NCI-H69 (cell line): ENCODE measurements at places on chromosomes 13 and 19.

GRCh38 chr19:35223862-35224505 is 4.6 kb downstream of the FAM187B start:
- DNase-seq: peak; percentile 13

GRCh38 chr13:28497143-28497876 is 2.4 kb upstream of the FLT1 start:
- DNase-seq: no peak

DNA sequence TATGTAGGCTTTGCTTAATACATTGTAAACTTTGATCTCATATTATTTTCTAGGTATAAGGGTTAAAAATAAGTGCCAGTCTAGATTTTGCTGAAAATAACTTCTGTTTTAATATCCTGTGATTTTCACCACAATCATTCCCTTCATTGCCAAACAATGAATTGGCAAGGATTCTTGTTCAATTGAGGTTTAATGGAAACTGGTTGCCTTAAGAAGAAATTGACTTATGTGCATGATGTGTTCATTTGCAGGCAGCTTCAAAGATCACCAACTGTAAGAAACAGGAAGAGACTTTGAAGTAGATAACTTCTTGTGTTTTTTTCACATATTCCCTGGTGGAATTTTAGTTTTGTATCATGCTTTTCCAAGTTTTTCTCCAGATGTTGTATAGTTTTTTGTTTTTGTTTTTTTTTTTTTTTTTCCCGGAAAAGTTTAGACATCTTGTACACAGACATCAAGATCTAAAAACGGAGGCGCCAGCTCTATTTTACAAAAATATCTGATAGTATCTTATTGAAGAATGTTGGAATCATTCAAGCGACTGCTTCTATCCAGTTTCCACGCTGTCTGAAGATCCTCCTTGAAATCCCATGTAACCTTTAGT is 108.3 kb downstream of the POSTN start:
- DNase-seq: no peak

DNA sequence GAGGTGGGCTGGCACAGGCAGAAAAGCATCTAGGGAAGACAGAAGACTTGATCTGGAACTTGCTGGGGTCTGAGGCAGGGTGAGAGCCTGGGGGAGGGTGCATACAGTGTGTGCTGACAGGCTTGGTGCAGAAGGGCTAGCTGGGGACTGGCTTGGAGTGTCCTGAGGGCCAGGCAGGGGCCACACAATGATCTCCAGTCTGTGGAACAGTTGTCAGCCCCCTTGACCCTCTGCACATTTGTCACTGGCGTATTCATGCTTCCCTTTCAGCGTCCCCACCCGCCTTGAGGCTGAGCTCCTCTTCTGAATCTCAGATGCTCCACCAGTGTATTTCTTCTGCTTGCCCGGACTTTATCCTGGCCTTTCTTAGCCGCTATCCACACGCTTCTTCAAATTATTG is 2.8 kb upstream of the MICU2 start:
- DNase-seq: no peak

DNA sequence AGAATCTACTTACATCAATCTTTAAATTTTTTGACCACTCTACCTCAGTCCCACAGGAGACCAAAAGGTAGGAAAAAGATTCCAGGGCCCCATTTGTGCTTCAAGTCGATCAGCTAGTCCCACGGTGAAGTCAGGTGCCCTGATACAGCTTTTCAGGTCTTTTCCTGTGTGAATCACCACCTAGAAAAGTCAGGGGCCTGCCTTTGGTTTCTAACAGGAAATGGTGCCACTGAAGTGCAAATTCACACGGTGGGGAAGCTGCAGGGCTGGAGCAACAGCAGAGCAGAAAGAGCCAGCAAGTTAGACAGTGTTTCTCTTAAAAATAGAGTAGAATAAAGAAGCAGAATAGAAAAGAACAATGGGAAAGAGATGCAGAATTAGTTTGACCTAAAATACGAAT is 107.5 kb downstream of the KLF12 start:
- peak; percentile 61 for DNase-seq

GRCh38 chr19:30078381-30078910 is 136.4 kb downstream of the URI1 start:
- DNase-seq: no peak

- no peak for DNase-seq
Observed at GRCh38 chr19:36819130-36819630, 19.0 kb downstream of the ZNF790 start.

- no peak for DNase-seq
Observed at GRCh38 chr13:27172495-27172842, 858 bp upstream of the USP12 start.

DNA sequence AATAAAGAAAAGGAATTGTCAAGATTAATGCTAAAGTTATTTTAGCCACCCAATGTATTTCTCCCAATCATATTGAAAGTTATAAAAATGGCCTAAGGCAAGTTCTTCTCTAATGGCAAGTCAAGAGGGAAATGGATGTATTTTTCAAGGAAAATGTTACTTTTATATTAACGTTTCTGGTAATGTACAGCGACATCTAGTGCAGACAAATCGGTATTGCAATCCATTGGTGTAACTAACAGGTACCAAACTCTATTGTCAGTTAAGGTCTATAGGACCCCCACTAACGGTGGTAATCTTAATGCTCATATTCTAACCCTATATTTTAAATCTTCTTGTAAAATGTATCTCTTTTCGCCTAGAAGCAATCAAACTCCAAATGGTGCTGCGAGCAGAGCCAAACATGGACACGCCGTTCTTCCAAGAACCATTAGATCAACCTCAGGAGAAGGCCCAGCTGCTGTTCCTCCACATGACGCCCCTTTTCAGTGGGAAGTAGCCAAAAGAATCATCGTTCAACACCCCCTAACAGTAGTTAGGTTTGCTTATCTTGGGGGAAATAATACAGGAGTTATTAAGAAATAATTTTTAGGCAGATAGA is 98.5 kb upstream of the PABPC3 start:
- DNase-seq: peak; percentile 14

DNA sequence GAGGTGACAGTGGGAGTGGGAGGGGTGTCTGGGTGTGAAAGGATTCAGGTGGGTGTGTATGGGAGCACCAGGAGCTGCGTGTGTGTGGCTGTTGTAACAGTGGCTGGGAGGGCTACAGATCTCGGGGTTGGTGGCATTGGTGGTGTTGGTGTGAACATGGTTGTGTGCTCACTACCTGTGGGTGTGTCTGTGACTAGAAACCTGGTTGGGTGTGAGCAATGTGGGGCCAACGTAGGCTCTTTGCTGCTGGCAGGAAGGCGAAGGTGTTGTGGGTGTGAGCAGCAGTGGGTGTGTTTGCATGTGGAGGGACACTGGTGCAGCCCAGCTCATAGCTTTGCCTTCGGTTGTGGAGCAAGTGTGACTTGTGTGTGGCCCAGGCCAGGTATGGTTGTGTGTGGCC is 3.7 kb upstream of the NR2C2AP start:
- DNase-seq: no peak

- no peak for DNase-seq
Observed at GRCh38 chr19:35710784-35711723, 6.7 kb downstream of the ZBTB32 start.

GRCh38 chr13:59483501-59484145 is 680.1 kb downstream of the DIAPH3 start:
- no peak for DNase-seq

DNA sequence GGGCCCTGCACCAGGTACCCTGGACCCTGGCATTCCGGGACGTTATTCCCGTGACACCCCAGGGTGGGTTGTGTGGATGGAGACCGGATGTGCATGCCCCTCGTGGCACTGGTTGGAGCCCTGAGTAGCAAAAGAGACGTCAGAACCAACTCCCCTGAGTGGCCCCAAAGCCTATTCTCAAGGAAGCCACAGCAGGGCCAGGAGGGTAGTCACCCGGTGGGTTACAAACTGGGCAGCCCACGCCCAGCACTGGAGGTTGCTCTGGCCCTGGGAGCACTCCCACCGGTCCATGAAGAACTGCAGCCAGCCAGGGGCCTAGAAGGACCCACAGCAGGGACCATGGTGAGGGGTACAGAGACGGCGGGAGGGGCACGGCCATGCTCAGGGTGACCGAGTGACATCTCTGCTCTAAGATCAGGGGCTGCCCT is 7.5 kb downstream of the KLF16 start:
- DNase-seq: peak; percentile 48

DNA sequence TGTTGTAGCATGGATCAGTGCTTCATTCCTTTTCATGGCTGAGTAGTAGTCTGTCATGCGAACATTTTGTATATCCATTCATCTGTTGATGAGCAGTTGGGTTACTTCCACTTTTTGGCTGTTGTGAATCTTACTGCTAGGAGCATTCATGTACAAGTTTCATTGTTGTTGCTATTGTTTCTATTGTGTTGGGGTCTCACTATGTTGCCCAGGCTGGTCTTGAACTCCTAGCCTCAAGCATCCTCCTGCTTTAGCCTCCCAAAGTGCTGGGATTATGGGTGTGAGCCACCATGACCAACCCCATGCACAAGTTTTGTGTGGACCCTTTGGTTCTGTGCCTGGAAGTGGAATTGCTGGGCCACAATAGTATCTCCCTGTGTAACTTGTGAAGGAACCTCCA is 15.8 kb downstream of the SLC25A42 start:
- no peak for DNase-seq

DNA sequence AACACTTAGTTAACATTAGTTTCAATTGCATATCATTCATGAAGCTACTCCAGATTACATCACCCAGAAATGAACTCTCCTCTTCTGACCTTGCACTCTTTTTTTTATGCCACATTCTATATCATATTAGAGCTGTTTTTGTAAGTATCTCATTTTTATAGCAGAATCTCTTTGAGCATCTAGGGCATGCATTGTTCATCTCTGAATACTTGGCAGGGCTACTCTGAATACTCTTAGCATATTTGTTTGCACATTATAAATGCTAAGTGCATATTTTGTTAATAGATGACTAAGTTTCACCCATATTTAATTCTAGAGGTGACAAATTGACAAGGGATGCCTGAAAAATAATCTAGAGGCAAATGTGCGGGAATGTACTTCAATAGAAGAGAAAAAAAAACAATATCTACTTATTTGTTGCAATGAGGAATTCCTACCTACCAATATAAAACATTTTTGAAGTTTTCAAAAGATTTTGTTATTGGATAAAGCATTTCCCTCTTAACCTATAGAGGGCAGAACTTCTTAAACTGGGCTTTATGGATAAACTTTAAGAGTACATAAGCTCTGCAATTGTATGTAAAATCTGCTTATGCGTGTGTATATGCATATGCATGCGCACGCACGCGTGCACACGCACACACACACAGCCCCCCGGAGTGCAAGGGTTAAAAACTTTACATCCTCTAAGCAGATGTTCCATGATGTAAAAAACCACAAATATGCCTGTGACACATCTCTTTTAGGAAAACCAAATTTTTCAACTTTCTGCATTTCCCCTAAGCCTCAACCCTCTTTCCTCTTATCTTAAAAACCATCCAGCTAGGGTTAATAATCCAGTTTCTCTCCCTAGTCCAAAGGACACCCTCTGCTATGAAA is 73.0 kb upstream of the OXGR1 start:
- peak; percentile 57 for DNase-seq

DNA sequence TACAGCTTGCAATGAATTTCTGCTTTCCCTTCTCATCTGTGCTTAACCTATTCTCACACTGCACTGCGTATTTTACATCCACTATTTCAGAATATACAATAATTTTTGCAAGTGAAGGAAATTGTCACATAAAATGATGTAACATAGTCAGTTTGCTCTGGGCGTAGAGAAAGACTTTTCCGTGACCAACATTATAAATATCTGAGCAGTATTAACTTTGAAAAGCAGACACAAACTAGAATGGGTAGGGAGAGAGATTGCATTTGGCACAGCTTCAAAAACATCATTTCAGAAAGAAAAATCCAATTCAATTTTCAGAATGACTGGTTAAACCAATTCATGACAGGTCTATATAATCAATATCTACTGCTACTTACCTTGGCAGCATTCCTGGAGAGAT is 352.5 kb upstream of the MIR17HG start:
- no peak for DNase-seq
